Subcutaneous adipose tissue (tissue), 4 donors: ENCODE measurements at places on chromosomes 7 and 10. TPM values are rescaled to one million over a fixed set of nuclear protein-coding genes. Genes with fewer than 3 reads are reported as not detected.

Gene LIPF
- total RNA-seq, result 0.34 TPM

Gene SFXN3
- total RNA-seq, result 131 TPM

Gene OR6V1
- not detected for total RNA-seq

Gene CTAGE6
- 2.0 TPM for total RNA-seq

Gene GRID2IP
- not detected for total RNA-seq

Gene CCDC172
- not detected for total RNA-seq

Gene ADIRF
- total RNA-seq, result 1,626 TPM

Gene DGKI
- 3.2 TPM for total RNA-seq

Gene KIAA1217
- total RNA-seq, result 91.6 TPM

Gene NODAL
- total RNA-seq, result not detected

Gene MPP7
- total RNA-seq, result 2.3 TPM

Gene ATAD1
- 29.6 TPM for total RNA-seq

Gene CRHR2
- total RNA-seq, result not detected

Gene C7orf57
- total RNA-seq, result not detected

Gene SEPTIN7
- total RNA-seq, result 141 TPM

Gene WDFY4
- total RNA-seq, result 27.9 TPM

Gene MUC12
- under 0.01 TPM for total RNA-seq

Gene RNF133
- total RNA-seq, result 1.3 TPM

Gene CAV2
- total RNA-seq, result 246 TPM

Gene TPST1
- total RNA-seq, result 21.4 TPM

Gene SPDYE2
- total RNA-seq, result not detected

Gene SKIDA1
- 0.85 TPM for total RNA-seq

Gene CYP3A4
- total RNA-seq, result 0.34 TPM

Gene SYNPO2L
- total RNA-seq, result not detected

Gene FAM13C
- 14.6 TPM for total RNA-seq

Gene H2BK1
- not detected for total RNA-seq

Gene NEURL1
- not detected for total RNA-seq

Gene SPDYE3
- total RNA-seq, result not detected

Gene MYOZ1
- total RNA-seq, result not detected

Gene ELMO1
- total RNA-seq, result 128 TPM

Gene MYH16
- not detected for total RNA-seq
